Psoas muscle (tissue), 8 donors: ENCODE measurements at places on chromosomes 12 and 14.

DNA sequence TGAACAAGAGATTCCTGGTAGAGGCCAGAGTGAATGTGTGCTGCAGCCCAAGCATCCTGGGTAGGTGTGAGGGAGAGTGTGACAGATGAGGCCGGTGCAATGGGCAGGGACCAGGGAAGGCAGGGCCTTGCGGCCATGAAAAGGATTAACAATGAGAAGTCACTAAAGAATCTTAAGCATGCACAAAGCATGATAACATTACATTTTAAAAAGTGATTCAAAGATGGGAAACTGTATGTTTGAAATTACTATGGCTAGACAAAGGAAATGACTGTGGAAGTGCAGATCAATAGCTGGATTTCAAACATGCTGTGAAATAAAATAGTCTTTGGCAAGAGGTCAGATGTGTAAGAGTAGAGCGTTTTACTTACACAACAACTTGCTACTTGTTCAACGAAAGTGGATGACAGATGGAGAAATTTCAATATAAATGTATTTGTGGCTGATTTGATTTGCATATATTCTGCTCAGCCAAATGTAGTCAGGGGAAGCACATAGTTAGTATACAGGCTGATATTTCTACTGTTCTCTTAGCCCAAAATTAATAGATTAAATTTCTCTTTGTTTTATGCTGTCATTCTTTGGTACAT is 175.5 kb downstream of the CCDC59 start:
- no peak for DNase-seq

DNA sequence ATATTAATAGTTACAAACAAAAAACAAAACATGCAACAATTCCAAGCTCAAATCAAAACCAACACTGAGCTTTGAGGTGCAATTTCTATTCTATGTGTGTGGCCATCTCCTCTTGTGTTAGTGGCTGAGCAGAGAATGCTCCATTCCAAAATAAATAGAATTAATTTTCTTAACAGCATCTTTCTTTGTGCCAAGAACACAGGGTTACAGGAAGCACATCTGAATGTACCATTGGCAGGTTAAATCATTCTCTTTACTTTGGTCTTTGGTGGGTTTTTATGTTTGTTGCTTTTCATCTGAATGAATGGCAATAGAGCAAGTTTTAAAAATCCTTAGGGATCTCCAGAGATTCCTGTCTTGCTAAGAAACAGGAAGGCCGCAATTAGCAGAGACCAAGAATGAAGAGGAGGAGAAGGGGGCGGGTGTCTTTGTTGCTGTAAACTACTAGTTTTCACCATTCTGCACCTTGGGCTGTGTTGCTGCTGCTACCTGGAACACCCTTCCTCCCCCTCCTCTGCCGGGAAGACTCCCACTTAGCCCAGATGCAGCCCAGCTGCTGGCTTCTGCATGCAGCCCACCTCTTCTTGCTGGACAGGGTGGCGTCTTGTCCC is 165.0 kb downstream of the RGS6 start:
- no peak for DNase-seq

DNA sequence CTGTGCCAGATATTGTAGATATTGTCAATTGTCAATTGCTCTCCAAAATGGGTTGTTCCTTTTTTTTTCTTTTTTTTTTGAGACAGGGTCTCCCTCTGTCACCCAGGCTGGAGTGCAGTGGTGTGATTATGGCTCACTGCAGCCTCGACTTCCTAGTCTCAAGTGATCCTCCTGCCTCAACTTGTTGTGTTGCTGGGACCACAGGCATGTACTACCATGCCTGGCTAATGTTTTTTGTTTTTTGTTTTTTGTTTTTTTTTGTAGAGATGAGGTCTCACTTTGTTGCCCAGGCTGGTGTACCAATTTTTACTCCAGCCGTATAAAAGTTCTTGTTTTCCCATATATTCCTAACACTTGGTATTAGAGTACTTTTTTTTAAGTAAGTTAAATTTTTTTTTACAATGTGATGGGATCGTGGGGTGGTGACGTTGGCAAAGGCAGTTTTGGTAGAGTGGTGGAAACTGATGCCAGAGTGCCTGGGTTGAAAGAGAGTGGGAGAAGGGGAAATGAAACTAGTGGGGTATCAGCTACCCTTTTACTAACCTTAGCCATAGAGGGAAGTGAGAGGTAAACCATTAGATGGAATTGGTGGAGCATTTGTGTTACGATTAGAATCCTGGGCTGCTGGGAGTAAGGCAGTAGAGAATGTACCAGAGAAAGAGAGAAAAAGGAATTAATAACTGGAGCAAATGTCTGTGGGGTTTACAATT is 33.0 kb upstream of the CFAP54 start:
- no peak for DNase-seq

- DNase-seq: no peak
These were observed at the start of gene C12orf54 for GRCh38 chr12:48482198-48482597. Gene C12orf54, plus strand, starts transcription at chr12:48482498. Its CDS starts 799 bp downstream, at chr12:48483297.

DNA sequence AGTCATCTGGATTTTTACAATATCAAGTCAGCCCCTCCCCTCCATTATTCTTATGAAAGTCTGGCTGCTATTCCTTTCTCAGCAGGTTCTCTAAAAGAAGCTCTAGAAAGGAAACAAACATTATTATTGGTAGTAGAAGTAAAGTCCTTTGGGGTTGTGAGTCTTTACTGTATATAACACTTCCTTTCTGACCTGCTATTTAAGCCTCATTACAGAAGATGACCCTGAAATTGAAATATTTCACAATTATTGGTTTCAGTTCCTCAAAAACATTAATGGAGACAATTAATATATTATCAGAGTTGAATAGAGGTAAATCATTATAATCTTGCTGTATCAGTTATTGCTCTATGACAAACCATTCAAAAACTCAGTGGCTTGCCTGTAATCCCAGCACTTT is 19.3 kb downstream of the PLEKHA5 start:
- DNase-seq: no peak

GRCh38 chr14:29351996-29352705 is 575.5 kb downstream of the PRKD1 start:
- no peak for DNase-seq

GRCh38 chr12:106082216-106083175 is 56.3 kb downstream of the NUAK1 start:
- DNase-seq: no peak

DNA sequence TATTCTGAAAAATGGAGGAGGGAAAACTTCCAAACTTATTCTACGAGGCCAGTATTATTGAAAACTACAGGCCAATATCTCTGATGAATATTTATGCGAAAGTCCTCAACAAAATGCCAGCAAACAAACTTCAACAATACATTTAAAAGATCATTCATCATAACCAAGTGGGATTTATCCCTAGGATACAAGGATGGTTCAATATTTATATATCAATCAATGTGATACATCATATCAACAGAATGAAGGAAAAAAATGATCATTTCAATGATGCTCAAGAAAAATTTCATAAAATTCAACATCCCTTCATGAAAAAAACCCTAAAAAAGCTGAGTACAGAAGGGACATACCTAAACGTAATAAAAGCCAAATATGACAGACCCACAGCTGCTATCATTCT is 45.9 kb upstream of the LMNTD1 start:
- DNase-seq: no peak

GRCh38 chr12:30839643-30840220 is 85.0 kb upstream of the CAPRIN2 start:
- DNase-seq: no peak

GRCh38 chr14:81193924-81194633 is 26.7 kb downstream of the GTF2A1 start:
- DNase-seq: no peak

GRCh38 chr12:87311206-87311605 is 718.0 kb downstream of the C12orf50 start:
- DNase-seq: no peak

- DNase-seq: no peak
These were observed 171.0 kb downstream of the BTG1 start for GRCh38 chr12:91974541-91975085.

- no peak for DNase-seq
These were observed 189.5 kb downstream of the TTC8 start for GRCh38 chr14:89013698-89014568.

GRCh38 chr12:52741375-52742195 is 35.6 kb downstream of the KRT76 start:
- DNase-seq: peak; percentile 66

GRCh38 chr14:41298328-41298690 is 308.4 kb upstream of the LRFN5 start:
- DNase-seq: no peak

DNA sequence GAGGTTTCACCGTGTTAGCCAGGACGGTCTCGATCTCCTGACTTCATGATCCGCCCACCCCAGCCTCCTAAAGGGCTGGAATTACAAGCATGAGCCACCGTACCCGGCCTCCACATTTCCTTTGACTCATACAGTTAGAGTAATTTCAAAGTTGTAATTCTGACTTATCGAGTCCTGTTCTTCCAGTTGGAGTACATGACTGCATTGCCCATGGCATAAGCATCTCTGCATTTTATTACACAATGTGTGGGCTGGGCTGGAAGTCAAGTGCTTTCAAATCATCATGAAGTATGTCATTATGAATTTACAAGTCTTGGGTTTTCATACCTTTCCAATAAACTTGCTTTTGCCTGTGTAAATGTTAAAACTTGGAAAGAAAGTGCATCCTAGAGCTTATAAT is 1295.7 kb upstream of the FLRT2 start:
- DNase-seq: no peak

- no peak for DNase-seq
These were observed 25.8 kb upstream of the RAB35 start for GRCh38 chr12:120142231-120142877.

- DNase-seq: no peak
These were observed 137.8 kb downstream of the GPHN start for GRCh38 chr14:66645716-66646115.
